Activated naive CD8-positive, alpha-beta T cell treated with anti-CD3 and anti-CD28 coated beads, Interleukin-2, amount 10 ng/mL, durations not matched to agents 7 days and 5 days (primary cell): ENCODE measurements at places on chromosomes 16 and 17.

DNA sequence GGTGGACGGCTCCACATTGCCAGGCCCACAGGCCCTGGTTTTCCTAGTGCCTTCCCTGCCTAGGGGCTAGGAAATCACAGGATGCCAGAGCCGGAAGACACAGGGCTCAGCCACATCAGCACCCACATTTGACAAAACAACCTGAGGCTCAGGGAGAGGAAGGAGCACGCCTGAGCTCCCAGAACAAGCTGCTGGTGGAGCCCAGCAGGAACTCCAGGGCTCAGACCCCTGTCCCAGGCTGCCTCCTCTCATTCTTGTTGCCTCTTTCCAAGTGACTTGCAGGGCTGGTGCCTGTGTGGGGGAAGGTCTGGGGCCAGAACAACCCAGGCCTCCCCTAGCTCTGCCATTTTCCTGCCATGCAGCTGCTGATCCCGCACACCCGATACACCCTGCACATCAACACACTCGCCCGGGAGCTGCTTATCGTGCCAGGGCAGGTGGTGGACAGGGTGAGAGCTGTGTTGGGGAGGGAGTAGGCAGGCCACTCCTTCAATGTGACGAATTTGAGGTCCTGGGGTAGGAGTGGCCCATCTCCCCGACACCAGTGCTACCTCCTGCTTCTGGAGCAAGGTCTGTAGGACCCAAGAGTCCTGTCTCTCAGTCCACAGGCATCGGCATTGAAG lies 7.6 kb downstream of the ALOX15B start:
- no peak for DNase-seq

- DNase-seq = no peak
Measured at GRCh38 chr16:83588070-83588469, 219.7 kb upstream of the HSBP1 start.

- no peak for DNase-seq
Measured at GRCh38 chr17:1390432-1391367, 9.3 kb downstream of the YWHAE start.

GRCh38 chr17:81217491-81217890 lies 5.3 kb downstream of the CEP131 start:
- no peak for DNase-seq

DNA sequence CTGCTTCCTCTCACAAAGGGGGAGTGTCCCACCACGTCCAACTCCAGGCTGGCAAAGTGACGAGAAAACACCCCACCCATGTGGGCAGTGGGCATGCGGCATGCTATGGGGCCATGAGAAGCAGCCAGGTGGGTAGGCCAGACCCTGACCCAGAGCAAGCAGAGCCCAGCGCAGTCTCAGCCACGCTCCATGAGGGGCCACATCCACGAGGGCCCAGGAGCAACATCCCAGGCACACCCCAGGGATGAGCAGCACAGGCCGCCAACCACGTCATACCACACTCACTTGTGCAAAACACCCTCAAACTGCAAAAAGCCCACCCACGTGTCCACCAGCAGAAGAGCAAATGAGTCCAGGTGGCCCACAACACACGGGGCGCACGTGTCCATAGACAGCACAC lies 117.0 kb downstream of the ZNF778 start:
- no peak for DNase-seq

GRCh38 chr17:76232342-76232741 lies 8.0 kb downstream of the RNF157 start:
- DNase-seq = no peak

DNA sequence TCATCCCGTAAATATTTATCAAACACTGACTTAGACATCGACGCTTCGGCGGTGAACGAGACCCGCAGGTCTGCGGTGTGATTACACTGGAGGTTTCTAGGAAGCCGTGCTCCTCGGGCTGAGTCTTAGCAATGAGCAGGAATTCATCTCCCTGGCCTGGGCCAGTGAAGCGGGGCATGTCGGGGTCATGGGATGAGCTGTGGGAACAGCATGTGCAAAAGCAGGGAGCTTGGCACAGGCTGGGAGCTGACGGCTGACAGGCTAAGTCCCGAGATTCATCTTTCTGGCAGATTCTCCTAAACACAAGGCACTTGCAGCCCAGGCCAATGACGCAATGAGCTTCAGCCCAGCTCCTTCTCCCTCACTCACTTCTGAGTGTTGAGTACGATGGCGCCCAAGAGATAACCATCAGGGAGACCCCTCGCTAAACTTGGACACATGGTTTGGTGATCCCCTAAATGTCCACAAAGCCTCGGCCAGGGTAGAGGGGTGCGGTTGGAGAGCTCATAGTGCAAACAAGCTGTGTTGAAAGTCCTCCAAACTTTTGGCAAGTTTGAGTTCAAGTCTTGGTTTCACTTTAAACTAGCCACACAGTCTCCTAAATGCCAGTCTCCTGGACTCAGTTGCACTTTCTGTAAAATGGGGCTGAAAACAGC lies 12.8 kb downstream of the CRISPLD2 start:
- no peak for DNase-seq
